ENCODE measurements at places on chromosomes 11 and 22.
A peak's percentile ranks its signal among the peaks of the same experiment; 100 is the strongest.

DNA sequence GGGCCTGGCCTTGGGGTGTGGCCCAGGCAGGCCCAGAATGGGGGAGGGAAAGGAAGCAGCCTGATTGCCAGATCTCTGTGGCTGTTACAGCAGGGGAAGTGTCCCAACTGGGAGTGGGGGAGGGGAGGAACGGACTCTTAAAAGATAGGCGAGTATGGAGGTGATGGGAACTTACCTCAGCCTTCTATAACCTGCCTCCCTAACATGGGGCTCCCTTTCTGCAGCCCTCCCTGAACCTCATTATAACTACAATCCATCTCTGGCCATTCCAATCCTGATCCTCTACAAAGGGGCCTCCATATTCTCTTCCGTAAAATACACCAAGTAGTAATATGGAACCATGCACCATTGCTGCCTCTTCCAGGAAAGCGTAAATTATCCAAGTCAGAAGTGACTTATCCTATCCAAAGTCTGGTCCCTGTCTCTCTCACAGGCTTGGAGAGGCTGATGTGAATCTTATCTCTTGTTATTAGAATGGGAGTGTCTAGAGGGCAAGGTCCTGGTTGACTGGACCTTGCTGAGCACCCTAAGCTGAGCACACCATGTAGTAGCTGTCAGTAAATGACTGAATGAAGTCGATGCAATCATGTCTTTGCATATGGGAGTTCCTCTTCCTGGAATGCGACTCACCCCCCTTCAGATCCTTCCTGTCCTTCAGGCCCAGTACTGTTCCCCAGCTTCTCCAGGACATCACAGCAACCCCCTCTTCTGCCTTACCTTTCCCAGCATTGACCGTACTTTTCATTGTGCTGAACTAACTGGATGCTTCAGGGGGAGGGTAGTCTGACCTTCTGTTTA is 5.9 kb downstream of the RHOG start:
- DNase-seq, result no peak

- no peak for DNase-seq
Measured at GRCh38 chr22:42626431-42626830, 11.7 kb upstream of the POLDIP3 start.

- no peak for DNase-seq
Measured at GRCh38 chr11:116733969-116734508, 38.7 kb downstream of the BUD13 start.

- no peak for DNase-seq
Measured at GRCh38 chr11:36235750-36236149, 53.5 kb downstream of the COMMD9 start.

- DNase-seq, result peak; percentile 38
Measured at GRCh38 chr11:125070699-125071254, 7.7 kb downstream of the SLC37A2 start.

DNA sequence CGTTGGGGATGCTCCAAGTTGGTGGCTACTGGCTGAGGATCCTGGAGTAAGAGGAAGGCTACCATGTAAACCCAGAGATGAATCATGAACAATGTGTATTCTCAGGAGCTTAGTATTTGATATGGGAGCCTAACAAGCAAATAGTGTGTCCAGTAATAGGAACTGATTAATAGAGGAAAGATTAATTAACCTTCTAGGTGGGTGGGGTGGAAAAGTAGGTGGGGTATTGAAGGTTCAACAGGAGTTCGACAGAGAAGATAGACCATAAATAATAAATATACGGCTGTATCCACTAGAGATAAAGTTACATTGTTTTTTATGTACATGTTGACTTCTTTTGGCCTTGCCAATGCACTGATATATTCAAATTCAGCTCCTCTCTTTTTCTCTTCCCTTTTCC is 43.1 kb downstream of the BMAL1 start:
- no peak for DNase-seq

- no peak for DNase-seq
Measured at GRCh38 chr11:105968021-105968697, 53.9 kb downstream of the MSANTD4 start.

- DNase-seq, result no peak
Measured at GRCh38 chr11:68211546-68211945, 1.6 kb downstream of the KMT5B start.

GRCh38 chr11:9025101-9025850 is 21.5 kb upstream of the NRIP3 start:
- no peak for DNase-seq

GRCh38 chr11:69773626-69774353 is 1.4 kb downstream of the FGF4 start:
- no peak for DNase-seq

GRCh38 chr22:48494256-48494967 is 1333.3 kb downstream of the BRD1 start:
- DNase-seq, result peak; percentile 32

DNA sequence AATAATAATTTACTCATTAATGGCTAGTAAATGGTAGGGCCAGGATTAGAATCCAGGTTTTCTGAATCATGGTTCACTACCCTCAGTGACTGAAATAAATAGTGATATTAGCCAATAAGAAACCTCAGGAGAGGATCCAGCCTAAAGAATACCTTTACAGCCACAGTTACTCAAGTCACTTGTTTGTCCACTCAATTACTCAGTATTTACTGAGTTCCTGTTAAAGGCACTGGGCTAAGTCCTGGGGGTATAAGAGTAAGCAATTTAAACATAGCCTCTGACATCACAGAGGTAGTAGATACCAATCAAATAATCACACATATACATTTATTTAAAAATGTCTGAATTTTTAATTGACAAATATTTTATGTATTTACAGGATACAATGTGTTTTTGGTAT is 56.8 kb upstream of the GAB2 start:
- DNase-seq, result no peak

- no peak for DNase-seq
Measured at GRCh38 chr11:112150517-112150916, 13.4 kb downstream of the IL18 start.

- no peak for DNase-seq
Measured at GRCh38 chr22:19149991-19150390, at the start of gene GSC2. GSC2 (minus strand) TSS chr22:19150292; CDS start chr22:19150283, 9 bp downstream.

DNA sequence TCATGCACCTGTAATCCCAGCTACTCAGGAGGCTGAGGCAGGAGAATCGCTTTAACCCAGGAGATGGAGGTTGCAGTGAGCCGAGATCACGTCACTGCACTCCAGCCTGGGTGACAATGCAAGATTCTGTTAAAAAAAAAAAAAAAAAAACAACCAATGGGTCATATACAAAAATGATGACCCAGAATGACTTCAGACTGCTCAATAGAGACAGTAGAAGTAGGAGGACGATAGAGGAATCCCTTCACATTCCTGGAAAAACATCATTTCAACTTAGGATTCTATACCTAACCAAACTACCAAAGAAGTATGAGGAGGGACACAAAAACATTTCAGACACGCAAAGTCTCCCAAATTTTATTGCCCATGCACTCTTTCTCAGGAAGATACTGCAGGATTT is 14.1 kb upstream of the CBX7 start:
- DNase-seq, result no peak

All from head of caudate nucleus (tissue), 42 donors.